ENCODE measurements at places on chromosomes 3 and 15.

GRCh38 chr3:170357176-170358041 is at the start of gene SKIL:
Gene SKIL (plus strand): TSS chr3:170357715. CDS start chr3:170360332, 2,617 bp downstream.
- peak; percentile 96 for DNase-seq

- no peak for DNase-seq
These were observed at the start of gene HESX1 for GRCh38 chr3:57199895-57200297. Gene HESX1 (minus strand): TSS chr3:57199978. CDS start chr3:57199918, 60 bp downstream.

DNA sequence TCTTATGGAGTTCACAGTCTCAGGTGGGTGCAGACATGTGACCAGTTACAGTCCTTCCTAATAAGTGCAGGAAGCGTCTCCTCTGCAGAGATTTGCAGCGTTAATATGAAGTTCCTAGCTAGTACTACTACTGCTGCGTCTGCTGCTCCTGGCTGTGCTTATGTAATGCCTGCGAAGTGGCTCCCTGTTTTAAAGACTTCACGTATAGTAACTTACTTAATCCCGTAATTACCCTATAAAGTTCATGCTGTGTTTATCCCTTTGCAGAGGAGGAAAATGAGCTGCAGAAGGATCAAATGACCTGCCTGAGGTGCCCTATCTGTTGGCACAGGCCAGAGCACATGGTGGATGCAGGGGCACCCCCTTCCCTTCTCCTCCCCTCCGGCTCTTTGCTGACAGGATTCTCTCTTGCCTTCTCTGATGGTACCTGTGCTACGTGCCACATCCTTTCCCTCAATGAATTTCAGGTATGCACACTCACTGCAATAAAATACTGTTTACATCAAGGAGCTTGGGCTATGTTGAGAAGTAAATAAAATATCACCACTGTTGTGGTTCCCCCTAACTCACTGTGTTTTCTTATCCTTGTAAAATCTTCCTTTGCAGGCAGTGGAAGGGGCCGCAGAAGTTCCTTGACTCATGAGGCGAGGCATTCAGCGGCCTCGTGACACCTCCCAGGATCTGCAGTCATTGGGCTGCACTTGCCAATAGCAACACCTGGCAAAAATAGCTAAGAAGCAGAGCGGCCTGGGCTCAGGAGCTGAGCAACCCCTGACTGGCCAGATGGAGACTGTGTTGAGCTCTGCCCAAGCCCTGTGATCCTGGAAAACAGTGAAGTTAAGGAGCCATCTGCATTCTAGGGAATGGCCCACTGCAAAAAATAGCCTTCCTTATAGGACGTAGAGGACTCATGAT is 188.9 kb upstream of the ATP10A start:
- no peak for DNase-seq

- no peak for DNase-seq
These were observed 125.1 kb downstream of the SMAD6 start for GRCh38 chr15:66827039-66827697.
